Heart left ventricle (tissue), 16 donors: ENCODE measurements at places on chromosomes 2 and 18.

GRCh38 chr2:38634684-38635083 lies 31.2 kb upstream of the GALM start:
- H3K27me3 ChIP-seq = no peaks in the 10 kb centered on the region
- no peaks in the 10 kb centered on the region for H3K4me1 ChIP-seq
- no peak overlapping the region for H3K27ac ChIP-seq

DNA sequence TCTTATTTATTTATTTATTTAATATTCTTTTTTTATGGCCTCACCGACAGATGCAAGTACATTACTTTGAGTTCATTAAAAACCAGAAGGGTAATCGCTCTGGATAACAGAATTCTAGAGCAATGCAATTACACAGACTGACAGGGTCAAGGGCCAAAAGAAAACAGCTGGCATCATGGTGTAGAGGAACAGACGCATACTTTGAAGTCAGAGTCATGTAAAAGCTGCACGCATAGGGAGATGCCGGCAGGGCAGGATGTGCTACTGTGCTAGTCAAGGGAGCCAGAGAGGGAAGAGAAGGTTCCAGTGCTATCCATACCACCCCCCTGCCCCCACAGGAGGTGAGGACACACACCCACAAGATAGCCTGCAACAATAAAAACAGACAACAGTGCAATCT lies 115.2 kb upstream of the TFCP2L1 start:
- no peak overlapping the region for H3K4me3 ChIP-seq
- H3K27me3 ChIP-seq = no peaks in the 10 kb centered on the region
- DNase-seq = no peak
- no peaks in the 10 kb centered on the region for H3K36me3 ChIP-seq

DNA sequence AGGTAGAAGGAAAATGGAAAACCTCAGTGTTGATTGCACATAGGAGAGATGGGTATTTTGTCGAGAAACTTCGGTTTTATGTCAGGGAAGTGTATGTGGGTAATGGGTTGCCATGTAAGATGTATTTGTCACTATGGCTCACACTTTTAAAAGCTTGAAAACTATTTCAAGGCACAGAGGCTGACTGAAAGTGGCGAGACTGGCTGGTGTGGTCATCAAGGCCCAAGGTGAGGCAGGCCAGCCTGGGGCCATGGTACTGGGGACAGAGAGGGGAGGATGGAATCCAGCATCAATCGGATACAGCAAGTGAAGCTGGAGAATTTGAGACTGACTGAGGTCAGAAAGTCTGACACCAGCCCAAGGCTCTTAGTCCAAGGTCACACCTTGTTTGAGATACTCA lies 77.2 kb upstream of the MCFD2 start:
- no peaks in the 10 kb centered on the region for H3K36me3 ChIP-seq
- no peak overlapping the region for H3K4me3 ChIP-seq
- H3K27me3 ChIP-seq = no peaks in the 10 kb centered on the region
- peaks cover 26% of the 10 kb centered on the region for H3K4me1 ChIP-seq
- H3K27ac ChIP-seq = no peak overlapping the region
- no peak for DNase-seq

- no peak overlapping the region for H3K4me3 ChIP-seq
- no peak overlapping the region for H3K27ac ChIP-seq
- no peaks in the 10 kb centered on the region for H3K27me3 ChIP-seq
- H3K4me1 ChIP-seq = no peaks in the 10 kb centered on the region
- H3K36me3 ChIP-seq = no peaks in the 10 kb centered on the region
- no peak for DNase-seq
These were observed 322.2 kb downstream of the IRS1 start for GRCh38 chr2:226477221-226478108.

DNA sequence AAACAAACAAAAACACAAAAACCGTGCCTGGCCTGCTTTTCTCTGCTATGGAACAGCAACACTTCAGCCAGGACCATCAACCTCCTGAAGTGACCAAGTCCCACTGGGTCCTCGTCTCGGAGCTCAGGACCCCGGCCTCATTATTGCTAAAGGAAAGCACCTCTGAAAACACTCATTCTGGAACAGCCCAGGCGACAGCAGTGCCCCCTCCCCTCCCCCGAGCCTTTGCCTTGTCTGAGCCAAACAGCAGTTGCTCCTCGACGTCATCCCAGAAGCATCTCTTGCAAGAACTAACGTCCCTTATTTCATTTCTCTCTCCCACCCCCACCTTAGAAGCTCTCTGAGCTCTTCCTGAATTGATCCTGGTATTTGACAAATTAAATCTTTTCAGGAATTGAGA lies 27.4 kb downstream of the APCDD1 start:
- H3K4me1 ChIP-seq = no peaks in the 10 kb centered on the region
- no peaks in the 10 kb centered on the region for H3K36me3 ChIP-seq
- H3K4me3 ChIP-seq = no peak overlapping the region
- H3K27ac ChIP-seq = no peak overlapping the region

DNA sequence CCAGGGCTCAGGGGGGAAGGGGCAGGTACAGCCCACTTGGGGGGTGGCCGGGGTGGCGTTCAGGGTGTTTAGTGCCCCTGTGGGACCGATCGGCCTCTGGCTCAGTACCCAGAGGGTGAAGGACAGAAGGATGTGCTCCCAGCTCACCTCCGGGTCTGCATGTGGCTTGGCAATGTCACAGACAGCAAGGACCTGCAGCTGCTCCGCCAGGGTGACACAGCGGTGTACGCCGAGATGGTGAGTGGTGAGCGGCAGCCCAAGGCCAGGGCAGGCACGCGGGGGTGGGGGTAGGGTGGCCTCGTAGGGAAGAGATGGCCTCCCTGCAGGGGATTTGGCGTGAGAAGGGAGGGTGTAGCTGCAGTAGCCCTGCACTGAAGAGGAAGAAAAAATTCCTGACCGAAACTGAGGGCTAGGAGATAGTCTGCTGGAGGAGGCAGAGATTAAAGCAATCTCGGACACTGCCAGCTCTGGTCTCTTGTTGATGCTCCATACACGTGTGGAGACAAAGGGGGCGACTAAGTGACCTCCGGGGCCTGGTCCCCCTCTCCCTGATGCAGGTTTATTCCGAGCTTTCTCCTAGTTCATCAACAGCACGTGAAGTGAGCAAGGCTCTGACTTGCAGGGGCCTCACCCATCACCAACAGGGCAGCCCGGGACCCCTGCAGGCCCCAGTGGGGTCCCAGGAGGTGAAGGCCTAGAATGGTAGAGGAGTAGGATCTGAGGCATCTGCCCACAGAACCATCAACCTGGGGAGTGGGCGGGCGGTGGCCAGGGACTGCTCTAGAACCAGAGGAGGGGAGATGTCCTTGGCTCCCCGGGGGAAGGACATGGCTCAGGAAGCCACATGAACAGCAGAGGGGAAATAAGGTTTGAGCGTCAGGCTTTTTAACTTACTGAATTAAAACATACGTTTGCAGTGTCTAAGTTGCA lies 45.4 kb downstream of the FER1L5 start:
- no peak overlapping the region for H3K27ac ChIP-seq
- H3K36me3 ChIP-seq = no peaks in the 10 kb centered on the region
- H3K4me3 ChIP-seq = no peak overlapping the region

DNA sequence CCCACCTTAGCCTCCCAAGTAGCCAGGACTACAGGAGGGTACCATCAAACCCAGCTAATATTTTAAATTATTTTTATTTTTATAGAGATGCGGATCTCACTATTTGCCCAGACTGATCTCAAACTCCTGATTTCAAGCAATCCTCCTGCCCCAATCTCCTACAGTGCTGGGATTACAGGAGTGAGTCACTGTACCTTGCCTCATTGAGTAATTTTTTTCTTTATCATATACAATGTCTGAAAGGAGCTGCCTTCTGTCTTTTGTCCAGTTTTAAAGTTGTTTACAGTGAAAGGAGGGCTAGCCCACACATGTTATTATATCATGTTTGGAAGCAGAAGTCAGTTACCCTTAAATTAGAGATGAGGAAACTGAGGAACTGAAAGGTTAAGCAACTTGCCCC lies 32.5 kb downstream of the PRKRA start:
- no peaks in the 10 kb centered on the region for H3K36me3 ChIP-seq
- DNase-seq = no peak

- H3K27ac ChIP-seq = no peak overlapping the region
- peak; percentile 57 for DNase-seq
- H3K4me1 ChIP-seq = peaks cover 21% of the 10 kb centered on the region
- no peak overlapping the region for H3K4me3 ChIP-seq
These were observed 13.5 kb downstream of the ZFP36L2 start for GRCh38 chr2:43212931-43213330.

DNA sequence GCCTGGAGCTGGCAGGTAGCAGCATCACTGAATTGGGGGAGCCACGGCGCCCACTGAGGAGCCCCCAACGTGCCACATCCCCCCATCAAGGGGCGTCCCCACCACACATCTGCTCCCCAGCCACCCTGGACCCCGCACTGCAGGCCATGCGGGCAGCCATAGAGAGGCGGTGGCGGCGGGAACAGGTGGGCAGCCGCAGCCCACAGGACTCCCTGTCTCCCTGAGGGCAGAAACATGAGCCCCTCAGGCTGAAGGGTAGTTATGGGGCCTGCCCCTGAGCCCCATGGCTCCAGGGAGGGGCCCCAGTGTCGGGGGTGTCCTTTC lies 26.6 kb downstream of the CROCC2 start:
- no peaks in the 10 kb centered on the region for H3K36me3 ChIP-seq
- no peak overlapping the region for H3K27ac ChIP-seq
- H3K27me3 ChIP-seq = no peaks in the 10 kb centered on the region
- no peak for DNase-seq

DNA sequence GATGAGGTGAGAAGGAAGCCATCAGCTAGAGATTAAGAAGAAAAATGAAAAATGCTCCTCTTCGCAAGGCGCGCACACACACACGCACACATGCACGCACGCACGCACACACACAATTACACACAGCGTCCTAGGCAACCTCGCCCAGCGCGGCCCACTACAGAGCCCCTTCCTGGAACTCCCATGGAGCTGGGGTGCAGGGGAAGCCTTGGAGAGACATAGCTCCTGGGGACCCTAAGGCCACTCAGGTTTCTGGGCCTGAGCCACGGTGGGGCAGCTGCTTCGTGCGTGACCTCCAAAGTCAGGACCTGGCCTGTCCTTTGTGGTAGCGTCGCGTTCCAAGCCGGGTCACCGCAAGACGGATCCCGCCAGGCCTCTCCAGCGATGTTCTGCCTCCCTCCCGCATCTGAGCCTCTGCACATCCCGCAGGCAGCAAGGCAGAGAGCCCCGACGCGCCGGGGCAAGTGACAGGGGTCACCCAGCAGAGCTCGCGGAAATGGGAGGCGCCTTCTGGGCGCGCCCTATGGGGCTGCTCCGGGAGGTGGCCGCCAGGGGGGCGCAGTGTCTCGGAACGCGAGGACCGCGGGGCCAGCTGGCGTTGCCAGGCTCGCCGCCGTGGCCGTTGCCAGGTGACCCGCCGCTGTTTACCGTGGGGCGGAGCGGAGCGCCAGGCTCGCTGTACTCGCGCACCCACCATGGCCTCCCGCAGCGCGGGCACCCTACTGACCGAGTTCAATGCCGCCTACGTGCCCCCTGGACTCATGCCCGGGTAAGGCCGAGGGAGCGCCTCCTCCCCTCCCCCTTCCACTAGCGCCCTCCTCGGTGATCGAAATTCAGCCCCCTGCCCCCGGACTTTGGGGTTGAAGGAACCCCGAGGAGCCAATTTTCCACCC lies 79.0 kb downstream of the CIB4 start:
- no peaks in the 10 kb centered on the region for H3K4me1 ChIP-seq
- H3K27ac ChIP-seq = no peak overlapping the region
- peak; percentile 36 for DNase-seq

DNA sequence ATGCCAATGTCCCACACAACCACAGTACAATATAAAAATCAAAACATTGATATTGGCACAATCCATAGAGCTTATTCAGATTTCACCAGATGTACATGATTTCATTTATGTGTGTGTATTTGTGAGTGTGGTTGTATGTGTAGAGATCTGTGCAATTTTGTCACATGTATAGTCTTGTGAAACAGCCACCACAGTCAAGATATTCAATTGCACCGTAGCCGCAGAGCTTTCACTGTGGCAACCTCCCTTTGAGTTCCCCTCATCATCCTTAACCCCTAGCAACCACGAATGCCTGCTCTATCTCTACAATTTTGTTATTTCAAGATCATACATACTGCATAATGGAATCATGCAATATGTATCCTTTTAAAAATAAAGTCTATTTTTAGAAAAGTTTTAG lies 391.3 kb downstream of the SETBP1 start:
- H3K4me1 ChIP-seq = peaks cover 3% of the 10 kb centered on the region
- no peaks in the 10 kb centered on the region for H3K27me3 ChIP-seq
- H3K4me3 ChIP-seq = no peak overlapping the region
- no peak overlapping the region for H3K27ac ChIP-seq

GRCh38 chr2:15825276-15825980 lies 114.9 kb upstream of the MYCN start:
- H3K27me3 ChIP-seq = no peaks in the 10 kb centered on the region
- no peak for DNase-seq
- H3K4me1 ChIP-seq = no peaks in the 10 kb centered on the region
- H3K4me3 ChIP-seq = no peak overlapping the region
- no peak overlapping the region for H3K27ac ChIP-seq
- H3K36me3 ChIP-seq = no peaks in the 10 kb centered on the region

GRCh38 chr18:47036927-47037578 lies 1.6 kb upstream of the ELOA2 start:
- no peaks in the 10 kb centered on the region for H3K4me1 ChIP-seq
- no peaks in the 10 kb centered on the region for H3K27me3 ChIP-seq
- no peak overlapping the region for H3K27ac ChIP-seq
- no peak overlapping the region for H3K4me3 ChIP-seq
- no peaks in the 10 kb centered on the region for H3K36me3 ChIP-seq

GRCh38 chr2:9703701-9704221 lies 73.0 kb upstream of the YWHAQ start:
- H3K27ac ChIP-seq = no peak overlapping the region
- H3K4me3 ChIP-seq = no peak overlapping the region
- no peaks in the 10 kb centered on the region for H3K4me1 ChIP-seq
- no peak for DNase-seq
- no peaks in the 10 kb centered on the region for H3K36me3 ChIP-seq
- no peaks in the 10 kb centered on the region for H3K27me3 ChIP-seq

- H3K27ac ChIP-seq = no peak overlapping the region
- peaks cover 22% of the 10 kb centered on the region for H3K4me1 ChIP-seq
- peaks cover 39% of the 10 kb centered on the region for H3K36me3 ChIP-seq
These were observed 254.1 kb upstream of the RASGRP3 start for GRCh38 chr2:33222309-33222708.

DNA sequence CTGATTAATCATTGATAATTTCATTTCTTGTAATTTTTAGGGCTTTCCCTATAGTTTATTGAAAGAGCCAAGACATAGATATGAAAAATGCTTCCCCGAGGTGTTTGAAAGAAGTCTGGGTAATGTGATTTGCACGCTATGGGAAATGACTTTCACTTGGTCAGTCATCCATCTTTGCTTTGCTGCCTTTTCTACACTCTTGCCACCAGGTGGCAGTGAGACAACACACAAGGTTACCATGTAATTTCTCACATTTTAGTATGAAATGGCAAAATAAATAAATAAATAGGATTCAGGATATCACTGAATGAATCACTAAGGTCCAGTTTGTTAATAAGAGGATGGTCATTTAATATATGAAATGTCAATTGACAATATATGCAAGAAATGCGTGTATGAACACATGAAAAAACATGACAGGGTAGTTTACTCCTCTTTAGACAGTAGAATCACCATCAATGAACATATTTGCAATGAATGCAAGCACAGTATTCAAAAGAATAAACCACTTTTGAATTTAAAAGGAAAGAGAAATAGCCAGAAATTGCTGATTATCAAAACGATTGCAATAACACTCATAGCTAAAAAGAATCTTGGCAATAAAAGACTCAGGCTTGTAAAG lies 52.2 kb upstream of the KCNH7 start:
- H3K4me1 ChIP-seq = no peaks in the 10 kb centered on the region
- no peaks in the 10 kb centered on the region for H3K36me3 ChIP-seq
- H3K4me3 ChIP-seq = no peak overlapping the region
- no peaks in the 10 kb centered on the region for H3K27me3 ChIP-seq
- DNase-seq = no peak

- no peak overlapping the region for H3K27ac ChIP-seq
- no peak overlapping the region for H3K4me3 ChIP-seq
These were observed 124.2 kb downstream of the FSIP2 start for GRCh38 chr2:185862657-185863398.
